ENCODE measurements at places on chromosomes 5 and 9. TPM values are rescaled to one million over a fixed set of nuclear protein-coding genes. Genes with fewer than 3 reads are reported as not detected.

PDE8B gene
- 7.7 TPM for total RNA-seq

CER1 gene
- not detected for total RNA-seq

MEF2C gene
- 5.3 TPM for total RNA-seq

FOXD4 gene
- 0.35 TPM for total RNA-seq

SMIM3 gene
- 19.3 TPM for total RNA-seq

CWC27 gene
- total RNA-seq: 5.0 TPM

TIMD4 gene
- not detected for total RNA-seq

DNAJB5 gene
- total RNA-seq: 1.9 TPM

KIF2A gene
- total RNA-seq: 24.5 TPM

ZCCHC10 gene
- 5.3 TPM for total RNA-seq

CCDC171 gene
- total RNA-seq: 3.3 TPM

IL9 gene
- total RNA-seq: not detected

FOXD4L5 gene
- total RNA-seq: 0.16 TPM

IRX2 gene
- 0.98 TPM for total RNA-seq

ANKHD1 gene
- total RNA-seq: 65.6 TPM

TTC39B gene
- total RNA-seq: 7.1 TPM

HACD4 gene
- 0.13 TPM for total RNA-seq

PCDHB10 gene
- 0.71 TPM for total RNA-seq

PCDHA9 gene
- 0.22 TPM for total RNA-seq

PCDH12 gene
- total RNA-seq: 0.55 TPM

IL13 gene
- not detected for total RNA-seq

SNX18 gene
- total RNA-seq: 10.9 TPM

MEIKIN gene
- total RNA-seq: not detected

ADRA1B gene
- 0.16 TPM for total RNA-seq

NTRK2 gene
- 16.5 TPM for total RNA-seq

SLC6A18 gene
- total RNA-seq: not detected

IFNA4 gene
- total RNA-seq: not detected

QSOX2 gene
- 10.9 TPM for total RNA-seq

SUSD3 gene
- 0.75 TPM for total RNA-seq

GMCL2 gene
- not detected for total RNA-seq

LIX1 gene
- total RNA-seq: not detected

CTXN3 gene
- not detected for total RNA-seq

ORM2 gene
- 3.1 TPM for total RNA-seq

ASPN gene
- 3.5 TPM for total RNA-seq
